NCI-H1417 treated with DMSO at 0.1 percent for 48 hours (cell line): ENCODE measurements at places on chromosomes 12 and 14.

GRCh38 chr12:92630968-92631367 lies 71.8 kb upstream of the PLEKHG7 start:
- no peak for DNase-seq

- no peak for DNase-seq
Observed at GRCh38 chr12:120257041-120257821, 8.3 kb downstream of the PXN start.

GRCh38 chr14:100612986-100613385 lies 25.8 kb upstream of the BEGAIN start:
- DNase-seq = no peak

DNA sequence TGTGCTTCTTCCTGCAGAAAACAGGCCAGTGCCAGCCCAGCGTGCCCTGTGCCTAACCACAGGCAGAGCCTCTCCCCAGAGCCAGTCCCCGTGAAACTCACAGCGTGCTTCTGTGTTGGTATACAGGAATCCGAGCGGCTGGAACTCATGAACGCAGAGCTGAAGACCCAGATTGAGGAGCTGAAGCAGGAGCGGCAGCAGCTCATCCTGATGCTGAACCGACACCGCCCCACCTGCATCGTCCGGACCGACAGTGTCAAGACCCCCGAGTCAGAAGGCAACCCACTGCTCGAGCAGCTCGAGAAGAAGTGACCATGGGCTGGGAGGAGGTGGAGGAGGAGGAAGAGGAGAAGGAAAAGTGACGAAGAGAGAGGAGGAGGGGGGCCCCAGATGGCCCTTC lies 41.3 kb downstream of the JDP2 start:
- DNase-seq = no peak

DNA sequence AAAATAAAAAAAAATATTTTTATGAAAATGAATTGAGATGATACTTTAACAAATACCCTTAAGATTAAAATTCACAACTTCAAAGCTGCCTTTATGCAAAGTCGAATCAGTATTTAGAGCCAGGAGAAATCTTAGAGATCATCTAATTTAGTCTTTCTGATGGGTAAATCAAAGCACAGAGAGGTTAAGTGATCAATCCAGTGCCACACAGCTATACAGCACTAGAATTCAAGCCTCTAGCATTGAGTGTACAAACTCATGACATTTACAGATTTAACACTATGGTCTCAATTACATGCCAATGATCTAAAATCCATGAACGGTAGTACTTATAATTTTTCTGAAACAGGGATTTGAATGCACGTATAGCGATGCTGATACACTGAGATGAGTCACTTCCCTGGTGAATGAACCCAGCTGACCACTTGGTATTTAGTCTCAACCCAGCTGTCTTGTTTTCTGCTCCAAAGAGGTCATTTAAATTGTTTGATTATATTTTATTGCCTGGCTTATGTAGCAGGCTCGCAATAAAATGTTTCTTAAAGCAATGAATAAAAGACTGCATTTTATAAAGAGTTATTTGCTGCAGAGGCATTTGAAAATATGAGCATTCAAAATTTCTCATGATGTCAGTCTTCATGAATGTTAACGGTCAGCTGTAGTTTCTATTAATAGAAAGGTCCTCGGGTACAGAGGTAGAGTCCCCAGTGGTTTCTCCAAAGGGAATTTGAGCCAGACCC lies 152.4 kb upstream of the PRICKLE1 start:
- DNase-seq = no peak

DNA sequence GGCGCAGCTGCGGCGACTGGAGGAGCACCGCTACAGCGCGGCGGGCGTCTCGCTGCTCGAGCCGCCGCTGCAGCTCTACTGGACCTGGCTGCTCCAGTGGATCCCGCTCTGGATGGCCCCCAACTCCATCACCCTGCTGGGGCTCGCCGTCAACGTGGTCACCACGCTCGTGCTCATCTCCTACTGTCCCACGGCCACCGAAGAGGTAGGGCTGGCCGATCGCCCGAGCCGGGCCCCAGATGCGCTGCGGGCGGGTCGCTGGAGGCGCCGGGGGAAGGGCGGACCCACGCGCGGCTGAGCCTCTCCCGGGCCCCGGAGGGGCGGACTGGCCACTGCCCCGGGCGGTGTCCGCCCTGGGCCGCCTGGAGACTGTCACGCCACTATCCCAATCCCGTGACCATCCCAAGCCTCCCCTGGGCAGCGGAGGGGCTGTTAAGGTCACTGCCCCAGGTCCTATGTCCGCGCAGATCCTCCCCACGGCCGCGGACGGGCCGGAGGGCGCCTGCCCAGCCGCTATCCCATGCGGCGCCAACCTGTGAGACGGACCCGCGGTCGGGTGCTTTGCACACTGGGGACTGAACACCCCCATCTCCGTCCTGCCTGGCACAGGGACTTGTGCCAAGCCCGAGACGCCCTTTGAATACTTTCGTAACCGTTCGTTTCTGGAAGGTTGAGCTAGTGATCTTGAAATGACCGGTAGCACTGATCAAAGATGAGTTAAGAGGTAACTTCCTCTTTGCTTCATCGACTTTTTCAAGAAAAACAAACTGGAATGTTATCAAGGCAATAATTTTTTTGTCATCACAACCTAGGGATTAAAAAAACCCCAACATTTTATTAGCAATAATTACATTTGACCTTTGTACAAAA lies 725 bp downstream of the CHPT1 start:
- DNase-seq = no peak

DNA sequence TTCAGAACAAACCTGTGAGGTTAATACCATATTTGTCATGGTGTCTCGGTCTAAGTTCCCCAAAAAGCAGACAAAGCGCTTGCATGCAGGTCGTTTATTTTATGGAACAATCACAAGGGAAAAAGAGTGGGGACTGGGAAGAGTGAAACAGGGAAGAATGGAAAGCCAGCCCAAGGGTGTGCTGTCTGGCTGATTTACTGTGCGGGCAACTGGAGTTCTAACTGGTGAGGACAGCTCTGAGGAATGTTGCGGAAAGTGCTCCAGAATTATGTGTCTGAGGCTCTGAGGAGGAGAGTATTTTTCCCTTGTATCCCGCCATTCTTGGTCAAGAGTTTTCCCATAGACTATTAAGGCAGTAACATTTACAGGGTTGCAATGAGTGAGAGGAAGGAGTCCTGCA lies 465.4 kb downstream of the RMST start:
- DNase-seq = no peak

GRCh38 chr14:31510222-31510621 lies 22.4 kb upstream of the GPR33 start:
- DNase-seq = peak; percentile 23

DNA sequence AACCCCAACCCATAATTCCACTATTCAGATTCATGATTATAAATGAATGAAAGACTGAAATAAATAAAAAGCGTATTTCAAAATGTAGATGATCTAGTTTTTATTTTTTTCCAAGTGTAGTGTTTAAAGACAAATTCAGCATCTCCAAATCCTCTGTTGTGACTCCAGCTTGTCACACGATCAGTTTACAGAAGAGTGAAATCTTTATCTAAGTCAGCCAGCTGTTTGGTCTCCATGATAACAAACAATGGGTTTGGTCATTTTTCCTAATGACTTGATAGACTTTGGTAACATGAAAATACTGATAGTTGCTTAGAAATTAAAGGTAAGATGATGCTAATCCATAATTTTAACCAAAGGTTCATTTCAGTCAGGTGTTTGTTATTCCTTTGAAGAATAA lies 114.5 kb upstream of the RASSF8 start:
- DNase-seq = no peak

DNA sequence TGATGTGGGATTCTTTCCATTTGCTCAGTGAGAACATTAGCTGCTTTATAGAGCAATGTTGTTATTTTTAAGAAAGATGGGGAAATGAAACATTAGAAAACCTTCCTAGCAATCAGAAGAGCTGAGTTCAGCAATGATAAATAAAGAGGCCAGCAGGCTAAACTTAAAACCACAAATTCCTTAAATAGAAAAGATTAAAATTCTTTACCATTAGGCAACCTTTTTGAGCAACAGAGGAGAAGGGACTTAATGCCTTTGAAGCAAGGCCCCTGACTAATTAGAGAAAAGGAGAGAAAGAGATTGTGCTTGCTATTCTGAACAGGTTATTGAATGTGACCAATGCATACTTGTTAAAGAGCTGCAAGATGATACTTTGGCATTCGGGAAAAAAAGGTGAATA lies 160.8 kb upstream of the LMO3 start:
- no peak for DNase-seq

GRCh38 chr14:53149668-53150316 lies 3.3 kb downstream of the DDHD1 start:
- no peak for DNase-seq

DNA sequence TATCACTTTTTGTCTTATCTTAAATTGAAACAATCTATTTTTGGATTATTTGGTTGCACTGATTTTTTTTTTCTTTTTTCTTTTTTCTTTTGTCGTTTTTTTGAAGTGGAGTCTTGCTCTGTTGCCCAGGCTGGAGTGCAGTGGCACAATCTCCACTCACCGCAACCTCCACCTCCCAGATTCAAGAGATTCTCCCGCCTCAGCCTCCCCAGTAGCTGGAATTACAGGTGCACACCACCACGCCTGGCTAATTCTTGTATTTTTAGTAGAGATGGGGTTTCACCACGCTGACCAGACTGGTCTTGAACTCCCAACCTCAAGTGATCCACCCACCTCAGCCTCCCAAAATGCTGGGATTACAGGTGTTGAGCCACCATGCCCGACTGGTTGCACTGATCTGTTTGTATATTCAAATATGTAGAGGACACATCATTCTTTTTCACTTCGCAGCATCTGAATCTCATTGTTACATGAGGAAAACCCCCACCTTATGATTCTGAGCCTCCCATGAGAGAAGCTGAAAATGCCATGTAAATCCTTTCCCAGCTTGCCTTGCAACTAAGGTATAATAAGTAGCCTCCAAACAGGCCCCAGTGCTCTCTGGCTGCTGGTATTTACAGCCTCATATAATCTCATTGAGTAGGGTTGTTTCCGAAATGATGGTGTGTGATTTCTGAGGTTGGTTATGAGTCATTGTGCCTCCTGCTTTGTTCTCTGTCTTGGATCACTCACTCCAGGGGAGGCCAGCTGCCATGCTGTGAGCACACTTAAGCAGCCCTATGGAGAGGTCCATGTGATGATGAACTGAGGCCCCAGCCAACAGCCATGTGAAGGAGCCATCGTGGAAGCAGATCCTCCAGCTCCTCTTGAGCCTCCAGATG lies 5.2 kb upstream of the HSP90B1 start:
- DNase-seq = no peak

DNA sequence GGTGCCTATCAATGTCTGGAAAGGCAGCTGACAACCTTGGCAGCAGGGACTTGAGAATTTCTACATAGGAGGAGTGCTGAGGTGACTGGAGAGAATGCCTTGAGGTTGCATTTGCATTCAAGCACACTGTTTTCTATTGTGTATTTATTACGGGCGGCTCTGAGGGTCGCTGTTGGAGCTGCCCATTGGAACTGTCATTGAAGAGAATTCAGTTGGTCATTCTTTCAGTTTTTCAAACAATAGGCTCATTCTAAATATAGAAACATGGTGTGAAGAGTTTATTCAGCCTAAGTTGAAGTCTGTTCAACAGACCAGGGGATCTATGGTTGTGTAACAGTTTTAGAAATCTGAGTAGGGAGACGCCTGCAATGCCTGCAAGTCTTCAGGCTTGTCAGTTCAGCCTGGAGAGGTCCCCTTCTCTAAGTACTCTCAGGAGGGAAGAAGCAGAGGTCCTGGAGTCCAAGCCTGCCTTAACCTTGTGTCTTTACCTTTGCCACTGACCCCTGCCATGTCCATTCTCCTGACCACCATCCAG lies 9.8 kb upstream of the ABHD12B start:
- no peak for DNase-seq

DNA sequence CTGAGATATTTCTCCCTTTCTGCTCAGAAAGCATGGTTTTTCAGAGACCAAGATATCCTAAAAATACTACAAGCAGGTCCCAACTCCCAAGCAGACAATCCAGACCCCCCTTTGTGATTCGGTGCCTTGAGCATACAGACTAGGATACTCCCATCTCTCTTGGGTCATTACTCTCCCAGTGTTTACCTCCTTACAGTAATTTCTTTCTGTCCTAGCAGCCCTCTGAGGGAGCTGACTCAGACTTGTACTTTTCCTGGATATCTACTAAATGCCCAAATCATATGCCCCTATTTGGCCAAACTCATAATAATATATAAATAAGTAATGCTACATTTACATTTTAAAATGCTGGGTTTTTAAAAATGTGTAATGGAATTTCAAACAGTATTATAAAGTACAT lies 355.6 kb downstream of the LRIG3 start:
- no peak for DNase-seq

GRCh38 chr12:110501399-110501751 lies 536 bp downstream of the VPS29 start:
- DNase-seq = no peak

- DNase-seq = no peak
Observed at GRCh38 chr12:31578632-31579031, 12.3 kb downstream of the DENND5B start.

GRCh38 chr12:47616440-47616839 lies 89.4 kb downstream of the RPAP3 start:
- DNase-seq = no peak

DNA sequence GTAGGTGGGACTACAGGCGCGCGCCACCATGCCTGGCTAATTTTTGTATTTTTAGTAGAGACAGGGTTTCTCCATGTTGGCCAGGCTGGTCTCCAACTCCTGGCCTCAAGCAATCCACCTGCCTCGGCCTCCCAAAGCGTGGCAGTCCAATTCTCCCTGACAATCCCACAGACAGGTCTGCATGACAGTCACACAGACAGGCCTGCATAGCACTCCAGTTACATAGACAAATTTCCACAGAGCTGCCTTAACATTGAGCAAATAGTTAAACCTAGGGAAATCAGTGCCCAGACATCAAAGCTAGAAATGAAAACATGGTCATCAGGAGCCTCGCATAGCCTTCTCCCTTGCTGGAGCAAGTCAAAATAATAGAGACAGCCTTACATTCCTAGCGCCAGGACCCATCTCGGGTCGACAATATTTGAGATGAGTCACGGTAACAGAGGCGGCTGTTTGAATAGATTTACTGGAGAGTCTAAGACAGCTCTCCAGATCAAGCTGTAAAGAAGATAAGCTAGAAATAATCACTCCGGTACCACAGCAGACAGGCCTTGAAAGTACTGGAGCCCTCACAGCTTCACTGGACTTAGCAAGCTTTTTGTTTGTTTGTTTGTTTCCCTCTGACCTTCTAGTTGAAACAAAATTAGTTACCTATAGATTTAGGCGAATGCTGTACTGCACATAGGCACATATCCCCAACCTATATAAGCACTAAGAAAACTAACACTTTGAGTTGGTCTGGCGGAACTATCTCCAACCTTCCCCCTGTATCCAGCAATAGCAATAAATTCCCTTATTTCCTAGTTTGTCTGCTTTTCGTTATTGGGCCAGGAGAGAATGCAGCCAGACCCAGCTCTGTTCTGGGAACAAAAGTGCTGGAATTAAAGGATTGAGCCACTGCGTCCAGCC lies 23.8 kb upstream of the PYROXD1 start:
- no peak for DNase-seq

- no peak for DNase-seq
Observed at GRCh38 chr12:3631272-3631637, 121.7 kb downstream of the CRACR2A start.
